ENCODE measurements at places on chromosomes 3 and 15.

- no peak for DNase-seq
Observed at GRCh38 chr3:88986834-88987233, 120.6 kb upstream of the EPHA3 start.

- DNase-seq, result no peak
Observed at GRCh38 chr3:138038725-138039462, 28.9 kb downstream of the CLDN18 start.

DNA sequence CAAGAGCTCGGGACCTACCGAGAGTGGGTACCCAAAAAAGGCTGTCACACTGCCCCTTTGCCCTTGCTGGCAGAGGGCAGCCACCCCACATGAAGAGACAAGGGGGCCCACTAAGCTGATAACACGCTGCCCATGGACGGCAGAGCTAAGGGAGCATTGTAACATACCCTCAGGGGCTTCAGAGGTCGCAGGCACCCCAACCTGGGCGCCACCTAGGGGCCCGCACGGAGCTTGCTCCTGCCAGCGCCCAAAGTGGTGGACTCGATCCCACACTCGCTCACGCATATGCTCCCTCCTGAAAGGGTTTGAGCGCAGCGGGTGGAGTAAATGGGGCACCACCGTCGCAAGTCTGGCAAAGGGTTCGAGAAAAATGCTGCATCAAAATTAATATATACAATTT, 975.4 kb downstream of the ZPLD1 start:
- DNase-seq, result peak; percentile 57

GRCh38 chr3:95738045-95738444, 1076.3 kb upstream of the EPHA6 start:
- no peak for DNase-seq

DNA sequence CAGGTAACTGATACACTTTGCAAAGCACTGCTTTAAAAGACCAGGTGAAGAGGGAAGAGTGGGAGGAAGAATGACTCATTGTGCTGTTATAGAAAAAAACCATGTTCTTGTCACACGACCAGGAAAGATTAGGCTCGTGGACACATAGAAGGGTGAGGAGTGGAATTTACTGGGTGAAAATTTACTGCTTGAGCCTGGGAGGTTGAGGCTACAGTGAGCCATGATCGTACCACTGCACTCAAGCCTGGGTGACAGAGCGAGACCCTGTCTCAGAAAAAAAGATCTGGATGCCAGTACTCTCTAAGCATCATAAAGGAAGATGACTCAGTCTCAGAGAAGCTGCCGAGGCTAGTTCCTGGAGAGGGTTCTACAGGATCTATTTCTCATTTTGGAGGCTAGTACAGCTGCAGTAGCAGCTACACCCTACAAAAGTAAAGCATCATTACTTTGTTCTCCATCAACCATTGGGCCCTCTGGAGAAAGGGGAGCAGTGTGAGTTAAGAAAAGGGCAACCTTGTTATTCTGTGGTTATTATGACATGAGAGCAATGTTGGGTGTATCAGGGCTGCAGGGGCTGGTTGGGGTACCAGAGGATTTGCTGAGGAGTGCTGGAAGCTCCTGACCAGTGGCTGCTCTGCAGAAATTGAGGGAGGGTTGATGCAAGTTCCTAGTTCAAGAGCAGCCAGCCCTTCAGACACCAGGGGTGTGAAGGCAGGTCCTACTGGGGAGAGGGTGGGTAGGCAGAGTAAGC, 75.4 kb downstream of the CMTM8 start:
- no peak for DNase-seq

DNA sequence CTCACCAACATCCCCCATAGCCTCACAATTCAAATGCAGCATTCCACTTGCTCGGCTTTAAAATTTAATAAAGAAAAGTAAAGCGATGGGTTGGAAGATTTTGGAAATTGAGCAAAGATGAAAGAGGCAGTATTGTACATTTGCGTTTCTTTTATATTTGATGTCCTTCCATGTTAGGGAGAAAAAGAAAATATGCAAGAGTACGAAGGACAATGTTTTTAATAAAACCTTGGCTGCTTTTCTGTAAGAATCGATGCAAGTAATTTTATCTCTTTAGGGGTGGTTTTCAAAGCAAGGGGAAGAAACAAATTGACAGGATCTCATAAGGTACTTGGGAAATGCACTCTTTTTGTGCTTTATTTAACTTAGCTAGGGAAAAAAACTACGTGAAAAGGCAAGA, 61.8 kb upstream of the TSC22D2 start:
- no peak for DNase-seq

GRCh38 chr3:135456108-135456790, 509.3 kb upstream of the PPP2R3A start:
- DNase-seq, result no peak

DNA sequence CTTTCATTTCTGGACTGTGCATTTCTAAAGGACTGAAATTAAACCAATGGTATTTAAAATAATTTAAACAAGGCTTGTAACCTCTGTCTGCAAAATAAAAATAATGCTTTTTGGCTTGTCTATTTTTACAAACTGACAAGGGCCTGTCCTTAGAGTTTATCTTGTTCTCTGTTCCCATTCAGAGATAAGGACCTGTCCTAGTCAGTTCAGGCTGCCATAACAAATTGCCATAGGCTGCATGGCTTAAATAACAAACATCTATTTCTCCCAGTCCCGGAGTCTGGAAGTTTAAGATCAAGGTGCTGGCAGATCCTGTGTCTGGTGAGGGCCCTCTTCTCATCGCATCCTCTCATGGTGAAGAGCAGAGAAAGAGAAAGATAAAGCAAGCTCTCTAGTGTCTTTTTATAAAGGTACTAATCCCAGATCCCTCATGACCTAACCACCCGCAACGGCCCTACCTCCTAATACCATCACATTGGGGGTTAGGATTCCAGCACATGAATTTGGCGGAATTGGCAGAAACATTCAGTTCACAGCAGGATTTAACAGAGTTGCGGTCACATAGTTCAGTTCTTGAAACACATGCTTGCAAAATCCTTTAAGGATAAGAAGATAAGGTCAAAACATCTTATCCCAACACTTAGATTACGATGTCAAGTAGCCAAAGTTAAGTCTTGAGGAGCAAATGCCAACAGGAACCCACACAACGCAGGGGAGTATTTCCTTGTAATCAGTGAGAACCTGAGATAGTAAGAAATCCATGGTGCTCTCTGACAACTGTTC, 17.8 kb downstream of the KBTBD8 start:
- no peak for DNase-seq

- no peak for DNase-seq
Observed at GRCh38 chr3:79056498-79056897, 711.3 kb downstream of the ROBO1 start.

DNA sequence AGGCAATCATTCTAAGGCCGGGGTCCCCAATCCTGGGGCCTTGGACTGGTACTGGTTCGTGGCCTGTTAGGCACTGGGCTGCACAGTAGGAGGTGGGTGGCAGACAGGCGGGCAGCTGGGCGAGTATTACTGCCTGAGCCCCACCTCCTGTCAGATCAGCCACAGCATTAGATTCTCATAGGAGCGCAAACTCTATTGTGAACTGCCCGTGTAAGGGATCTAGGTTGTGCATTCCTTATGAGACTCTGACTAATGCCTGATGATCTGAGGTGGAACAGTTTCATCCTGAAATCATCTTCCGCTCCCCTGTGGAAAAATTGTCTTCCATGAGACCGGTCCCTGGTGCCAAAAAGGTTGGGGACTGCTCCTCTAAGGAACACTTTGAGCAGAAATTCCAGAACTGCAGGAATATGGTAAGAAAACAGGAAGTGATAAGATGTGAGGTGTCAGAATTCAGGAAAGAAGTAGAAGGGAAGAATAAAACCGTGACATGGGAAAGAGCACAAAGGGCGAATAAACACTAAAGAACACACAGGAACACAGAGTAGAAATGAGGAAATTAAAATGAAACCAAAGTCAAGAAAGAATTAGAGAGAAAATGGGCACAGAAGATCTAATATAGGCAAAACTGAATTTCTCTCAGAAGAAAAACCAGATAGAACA, 57.6 kb downstream of the PDCD6IP start:
- no peak for DNase-seq

GRCh38 chr3:131716007-131716406, 213.2 kb upstream of the MRPL3 start:
- DNase-seq, result no peak

DNA sequence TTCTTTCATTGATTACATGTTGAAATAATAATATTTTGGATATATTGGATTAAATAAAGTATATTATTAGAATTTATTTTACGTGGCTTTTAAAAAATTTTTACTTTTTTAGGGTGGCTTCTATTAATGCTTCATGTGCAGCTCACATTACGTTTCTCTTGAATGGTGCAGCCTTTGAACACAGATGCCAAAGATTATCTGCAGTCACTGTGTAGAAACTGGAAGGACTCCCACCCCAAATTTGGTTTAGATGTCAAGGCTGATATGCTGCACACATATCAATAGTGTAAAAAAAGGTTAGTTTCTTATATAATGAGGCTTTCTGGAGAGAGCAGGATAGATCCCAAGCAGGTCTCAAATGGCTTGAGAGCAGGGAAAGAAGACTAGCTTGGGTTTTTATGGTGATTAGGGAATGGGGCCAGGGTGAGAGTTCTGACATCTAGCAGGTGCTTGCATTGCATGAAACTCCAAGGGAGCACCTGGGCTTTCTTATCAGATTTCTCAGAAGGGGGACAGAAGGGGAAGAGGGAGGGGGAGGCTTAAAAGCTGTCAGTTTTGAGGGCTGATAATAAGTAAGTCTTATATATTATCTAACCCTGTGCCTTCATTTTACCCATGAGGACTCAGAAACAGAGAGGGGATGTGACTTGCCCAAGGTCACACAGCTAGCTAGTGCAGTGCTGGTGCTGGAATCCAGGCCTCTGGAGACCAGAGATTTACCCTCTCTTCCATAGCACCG, 89.6 kb downstream of the CHST2 start:
- no peak for DNase-seq

DNA sequence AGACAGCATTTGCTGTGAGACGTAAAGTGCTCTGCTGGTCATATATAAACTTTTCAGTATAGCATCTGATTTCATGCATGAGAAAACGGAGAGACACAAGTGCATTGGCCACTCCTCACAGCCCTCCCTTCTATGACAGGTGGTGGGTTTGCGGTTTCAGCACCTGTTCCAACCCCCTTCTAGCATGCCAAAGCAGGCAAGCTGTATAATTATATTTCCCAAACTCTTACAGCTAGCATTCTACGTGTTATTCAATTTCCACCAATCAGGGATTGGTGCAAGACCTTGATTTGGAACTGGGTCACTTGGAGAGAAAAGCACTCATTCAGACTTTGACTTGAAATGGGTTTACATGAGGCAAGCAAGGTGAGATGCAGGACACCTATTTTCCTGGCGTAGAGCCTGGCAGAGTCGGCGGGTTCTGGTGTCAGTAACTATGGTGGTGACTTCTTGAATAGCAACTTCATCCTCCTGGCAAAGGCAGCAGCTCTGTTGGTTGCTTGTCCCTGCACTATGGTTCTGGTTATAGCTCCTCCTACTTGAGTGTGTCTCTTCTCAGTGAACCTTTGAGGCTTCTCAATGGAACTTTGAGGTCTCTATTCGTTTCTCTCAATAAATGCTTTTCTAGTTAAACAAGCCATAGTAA, 356.5 kb downstream of the TBL1XR1 start:
- no peak for DNase-seq

DNA sequence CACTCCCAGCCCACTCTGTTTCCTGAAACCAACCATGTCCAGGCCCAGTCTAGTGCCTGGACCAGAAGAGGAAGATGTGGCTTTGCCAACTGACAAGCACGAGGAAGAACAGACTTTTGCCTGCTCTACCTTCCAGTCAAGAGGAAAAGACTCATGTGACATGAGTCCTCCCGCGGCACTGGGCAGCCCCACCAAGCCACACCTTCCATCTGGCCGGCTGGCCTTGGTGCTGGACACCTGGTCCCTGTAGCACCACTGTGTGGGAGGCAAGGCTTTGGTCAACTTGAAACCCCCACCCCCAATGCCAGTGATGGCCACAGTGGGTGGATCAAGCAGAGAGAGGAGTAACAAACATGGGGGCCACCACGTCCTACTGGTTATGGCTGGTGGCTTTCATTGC, 12.5 kb downstream of the CHDH start:
- no peak for DNase-seq

- peak; percentile 51 for DNase-seq
Observed at GRCh38 chr15:89649716-89650115, 5.6 kb downstream of the KIF7 start.

DNA sequence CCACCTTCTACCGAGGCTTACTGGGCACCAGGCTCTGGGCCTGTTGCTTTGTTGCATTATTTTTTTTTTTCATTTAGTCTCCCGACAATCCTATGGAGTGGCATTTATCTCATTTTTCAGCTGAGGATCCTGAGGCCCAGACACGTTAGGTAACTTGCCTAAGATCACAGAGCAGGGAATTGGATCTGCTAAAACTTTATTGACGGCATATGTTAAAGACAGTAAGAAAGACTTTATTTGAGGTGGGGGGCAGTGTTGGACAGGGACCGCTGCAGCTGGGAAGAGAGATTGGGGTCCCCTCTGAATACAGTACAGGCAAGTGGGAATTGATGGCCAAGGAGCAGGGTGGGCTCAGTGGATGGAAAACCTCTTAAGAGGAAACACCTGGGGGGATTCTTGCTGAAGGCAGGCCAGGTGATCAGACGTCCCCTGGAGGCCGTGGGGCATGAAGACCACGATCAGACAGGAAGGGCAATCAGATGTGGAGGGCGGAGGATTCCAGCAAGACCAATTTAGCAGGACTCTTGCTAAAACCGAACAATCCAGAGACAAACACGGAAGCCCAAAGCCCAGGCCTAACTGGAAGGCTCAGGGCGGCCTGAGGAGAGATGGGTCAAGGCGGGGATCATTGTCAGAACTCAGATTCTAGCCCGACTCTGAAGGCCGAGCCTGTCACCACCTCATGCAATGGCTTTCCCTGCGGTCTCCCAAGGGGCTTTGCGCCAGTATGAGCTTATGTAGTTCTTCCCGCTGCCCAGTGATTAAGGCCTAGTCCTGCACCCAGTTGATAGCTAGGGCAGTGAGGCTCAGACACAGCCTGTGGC, 53.7 kb downstream of the RGMA start:
- peak; percentile 28 for DNase-seq

- DNase-seq, result no peak
Observed at GRCh38 chr15:40080847-40081246, 27.8 kb downstream of the BMF start.

- DNase-seq, result peak; percentile 83
Observed at GRCh38 chr15:42921342-42921731, 759 bp upstream of the TTBK2 start.

Measured in activated effector memory CD4-positive, alpha-beta T cell treated with anti-CD3 and anti-CD28 coated beads, Interleukin-2, amount 50 U/mL, for 16 hours (primary cell).